ENCODE measurements at places on chromosomes 6 and 20. TPM values are rescaled to one million over a fixed set of nuclear protein-coding genes. Genes with fewer than 3 reads are reported as not detected.

The LYRM4 gene
- total RNA-seq = 35.0 TPM

DNA sequence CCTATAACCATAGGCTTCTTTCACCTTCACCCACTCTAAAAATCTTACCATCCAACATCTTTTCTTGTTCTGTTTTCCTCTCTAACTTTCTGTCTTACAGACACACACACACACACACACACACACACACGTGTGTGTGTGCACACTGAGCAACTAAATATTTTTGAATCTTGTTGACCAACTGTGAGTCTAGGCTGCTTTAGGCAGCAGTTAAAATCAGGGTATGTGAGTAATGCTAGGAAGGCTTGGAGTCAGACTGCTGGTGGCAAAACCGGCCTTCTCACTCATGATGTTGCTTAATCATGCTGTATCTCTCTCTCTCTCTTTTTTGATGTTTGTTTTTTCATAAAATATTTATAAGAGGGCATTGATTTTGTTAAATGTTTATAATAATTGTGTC, 103.1 kb upstream of the TBX18 start:
- no peak for DNase-seq

GRCh38 chr6:15653581-15653980, 9.2 kb downstream of the DTNBP1 start:
- no peak for DNase-seq

The CALHM4 gene
- total RNA-seq = not detected

- no peak for DNase-seq
Observed at GRCh38 chr6:28425944-28426541, 17.2 kb downstream of the ZSCAN23 start.

GRCh38 chr20:50366270-50367103, 143.7 kb upstream of the PTPN1 start:
- peak; percentile 59 for DNase-seq

The CABLES2 gene
- total RNA-seq = 12.9 TPM

- no peak for DNase-seq
Observed at GRCh38 chr20:48231253-48231930, 446.1 kb upstream of the SULF2 start.

The BEND6 gene
- 11.7 TPM for total RNA-seq

- DNase-seq = no peak
Observed at GRCh38 chr20:60091861-60092260, 133.6 kb downstream of the CDH26 start.

The TTBK1 gene
- total RNA-seq = not detected

- no peak for DNase-seq
Observed at GRCh38 chr6:2558098-2558680, 192.5 kb downstream of the MYLK4 start.

DNA sequence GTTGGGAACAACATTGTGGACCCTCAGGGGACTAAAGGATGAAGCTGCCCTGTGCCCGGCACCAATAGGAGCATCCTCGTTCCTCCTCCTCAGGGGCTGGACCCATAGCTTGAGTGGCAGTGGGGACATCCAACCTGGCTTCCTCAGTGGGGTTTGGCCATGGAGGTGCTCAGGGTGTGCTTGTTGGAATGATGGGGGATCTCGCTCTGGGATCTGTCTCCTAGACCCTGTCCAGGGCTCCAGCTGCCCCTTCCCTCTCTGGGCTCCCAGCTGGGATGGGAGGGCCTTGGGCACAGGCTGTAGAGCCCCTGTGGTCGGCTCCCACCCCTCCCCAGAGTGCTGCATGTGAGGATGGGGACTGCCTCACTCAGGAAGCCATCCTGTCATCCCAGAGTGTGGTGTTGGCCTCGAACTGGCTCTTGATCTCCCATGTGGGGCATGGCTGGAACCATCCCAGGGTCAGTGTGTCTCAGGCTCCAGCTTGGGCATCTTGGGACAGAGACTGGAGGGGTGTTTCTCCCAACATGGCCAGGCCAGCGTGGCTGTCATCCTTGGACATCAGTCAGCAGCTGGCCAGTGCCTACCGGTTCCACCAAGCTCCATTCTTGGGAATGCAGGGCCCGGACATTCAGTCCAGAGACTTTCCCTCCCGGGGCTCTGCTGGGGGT, 9.5 kb upstream of the MYT1 start:
- no peak for DNase-seq

The ERVFRD-1 gene
- not detected for total RNA-seq

- peak; percentile 10 for DNase-seq
Observed at GRCh38 chr20:57947421-57948179, 237.8 kb upstream of the PMEPA1 start.

DNA sequence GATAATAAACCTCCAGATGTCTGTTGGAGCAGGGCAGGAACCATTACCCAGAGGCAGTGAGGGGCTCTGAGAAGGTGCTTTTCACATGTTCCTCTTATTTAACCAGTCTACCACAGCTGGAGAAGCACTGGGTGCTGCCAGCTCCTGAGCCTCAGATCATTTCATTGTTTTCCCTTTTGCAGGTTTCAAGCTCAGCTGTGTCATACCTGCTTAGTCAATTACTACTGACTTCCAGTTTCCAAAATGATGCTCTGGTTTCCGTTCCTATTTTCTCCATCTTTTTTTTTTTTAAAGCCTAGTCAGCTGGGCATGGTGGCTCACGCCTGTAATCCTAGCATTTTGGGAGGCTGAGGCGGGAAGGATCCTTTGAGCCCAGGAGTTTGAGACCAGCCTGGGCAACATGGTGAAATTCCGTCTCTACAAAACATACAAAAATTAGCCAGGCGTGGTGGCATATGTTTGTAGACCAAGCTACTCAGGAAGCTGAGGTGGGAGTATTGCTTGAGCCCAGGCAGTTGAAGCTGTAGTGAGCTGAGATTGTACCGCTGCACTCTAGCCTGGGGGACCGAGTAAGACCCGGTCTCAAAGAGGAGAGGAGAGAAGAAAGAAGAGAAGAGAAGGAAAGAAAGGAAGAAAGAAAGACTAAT, 6.7 kb downstream of the FLOT1 start:
- no peak for DNase-seq

DNA sequence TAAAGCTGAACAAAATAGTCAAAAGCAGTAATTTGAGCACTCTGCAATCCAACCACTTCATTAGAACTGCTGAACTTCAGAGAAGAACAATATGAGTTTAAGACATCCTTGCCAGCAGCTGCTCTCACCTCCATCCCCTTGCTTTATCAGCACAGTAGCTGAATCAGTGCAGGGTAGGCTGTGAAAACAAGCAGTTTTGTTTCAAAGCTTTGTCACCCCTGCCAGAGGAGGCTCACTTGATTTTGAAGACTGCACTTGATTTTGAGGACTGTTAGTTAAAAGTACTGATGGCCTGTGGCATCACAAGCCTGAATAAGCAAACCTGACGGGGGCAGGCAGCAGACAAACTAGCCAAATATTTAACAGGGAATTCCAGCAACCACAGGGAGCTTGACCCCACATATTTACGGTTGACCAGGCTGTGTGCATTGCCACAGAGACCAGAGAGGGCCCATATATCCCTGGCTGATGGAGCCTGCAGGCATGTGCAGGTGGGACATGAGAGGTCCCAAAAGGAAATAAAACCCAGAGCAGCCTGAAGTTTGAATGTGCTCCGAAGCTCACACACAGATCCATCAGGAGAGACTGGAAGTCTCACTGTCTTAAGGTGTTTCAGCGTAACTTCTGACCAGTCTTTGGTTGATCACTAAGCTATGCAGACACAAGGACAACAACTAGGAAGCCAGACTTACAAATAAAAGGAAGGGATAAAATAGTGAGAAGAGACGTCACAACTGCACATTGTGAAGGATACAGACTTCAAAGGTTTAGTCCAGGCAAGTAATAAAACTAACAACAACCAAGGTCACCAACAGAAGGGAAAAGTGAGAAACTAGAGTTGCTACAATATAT, 97.4 kb downstream of the PDSS2 start:
- peak; percentile 46 for DNase-seq

The MROH8 gene
- total RNA-seq = 1.3 TPM

DNA sequence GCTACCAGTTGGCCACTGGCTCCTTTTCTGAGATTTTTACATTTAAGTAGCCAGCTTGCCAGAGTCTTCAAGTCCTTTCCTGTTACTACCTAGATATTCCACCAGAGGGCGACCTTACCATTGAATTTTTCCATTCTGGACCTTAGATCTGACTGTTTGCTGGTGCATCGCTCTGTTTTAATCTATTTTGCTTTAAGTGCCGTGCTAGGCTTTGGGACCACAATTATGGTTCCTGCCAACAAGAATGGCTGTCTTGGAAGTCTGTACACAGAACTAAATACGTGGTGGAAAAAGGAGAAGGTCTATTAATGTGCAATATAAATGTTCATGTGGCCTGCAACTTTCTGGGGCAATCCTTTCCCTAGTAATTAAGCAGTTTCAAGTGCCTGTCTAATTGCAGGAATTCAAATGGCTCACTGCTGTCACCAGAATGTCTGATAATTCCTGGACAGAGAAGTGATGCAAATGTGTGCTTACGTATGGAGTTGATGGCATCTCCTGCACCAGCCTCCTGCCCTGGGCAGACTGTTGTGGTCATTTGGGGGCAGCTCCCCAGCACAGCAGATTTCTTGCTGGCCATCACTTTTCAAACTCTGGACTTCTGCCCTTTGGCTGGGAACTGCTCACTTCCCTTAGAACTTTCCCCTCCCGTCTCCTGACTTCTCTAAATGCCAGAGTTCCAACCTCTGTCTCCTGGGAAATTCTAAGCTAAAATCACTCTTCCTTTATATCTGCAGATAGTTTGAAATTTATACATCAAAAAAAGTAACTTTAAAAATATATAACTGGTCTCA, 5.6 kb upstream of the HLA-DOA start:
- peak; percentile 73 for DNase-seq

The EPHA7 gene
- not detected for total RNA-seq

The MLN gene
- total RNA-seq = not detected

The ABCF1 gene
- 45.7 TPM for total RNA-seq

The TAP1 gene
- total RNA-seq = 68.3 TPM

DNA sequence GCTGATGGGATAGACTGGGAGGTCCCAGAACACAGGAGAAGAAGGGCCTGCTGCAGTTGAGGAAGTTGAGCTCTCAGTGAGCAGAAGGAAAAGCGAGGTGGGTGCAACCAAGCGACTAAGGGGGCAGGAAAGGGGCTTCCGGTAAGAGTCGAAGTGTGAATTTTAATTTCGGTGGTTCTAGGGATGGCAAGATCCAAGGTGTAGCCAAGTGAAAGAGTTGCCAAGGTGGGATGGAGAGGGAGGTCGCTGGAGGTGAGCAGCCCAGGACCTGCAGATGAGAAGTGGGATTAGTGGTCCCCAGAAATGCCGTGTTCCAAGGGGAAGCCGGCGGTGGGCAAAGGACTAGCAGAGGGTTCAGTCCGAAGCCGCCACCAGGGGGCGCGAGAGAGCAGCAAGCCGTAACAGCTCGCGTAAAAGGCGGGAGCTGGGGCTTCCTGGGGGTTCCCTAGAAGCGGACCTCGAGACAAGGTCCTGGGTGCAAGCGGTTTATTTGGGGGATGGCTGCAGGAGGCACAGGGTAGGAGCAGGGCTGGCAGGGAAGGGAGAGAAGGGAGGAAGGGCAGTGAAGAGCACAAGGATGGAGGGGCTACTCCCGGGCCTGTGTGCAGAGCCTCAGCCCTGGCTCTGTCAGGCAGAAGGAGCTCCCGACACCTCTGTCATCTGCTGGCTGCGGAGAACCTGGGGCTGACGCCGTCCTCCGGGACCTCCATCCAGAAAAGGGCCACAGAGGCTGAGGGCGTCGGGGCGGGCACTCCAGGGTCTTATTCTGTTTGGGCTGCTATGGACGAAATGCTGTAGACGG, 103.6 kb downstream of the PAX1 start:
- no peak for DNase-seq

DNA sequence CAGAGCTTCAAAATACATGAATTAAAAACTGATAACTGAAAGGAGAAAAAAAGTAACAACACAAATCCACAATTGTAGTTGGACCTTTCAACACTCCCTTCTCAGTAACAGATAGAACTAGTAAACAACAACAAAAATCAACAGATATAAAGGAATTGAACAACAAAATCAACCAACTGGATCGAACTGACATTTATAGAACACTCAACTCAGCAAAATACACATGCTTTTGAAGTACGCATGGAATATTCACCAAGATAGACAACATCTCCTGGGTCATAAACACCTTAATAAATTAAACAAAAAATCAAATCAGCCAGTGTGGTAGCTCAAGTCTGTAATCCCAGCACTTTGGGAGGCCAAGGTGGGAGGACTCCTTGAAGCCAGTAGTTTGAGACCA, 63.3 kb downstream of the ILRUN start:
- no peak for DNase-seq

GRCh38 chr6:90537027-90537426, 49.8 kb downstream of the MAP3K7 start:
- no peak for DNase-seq

The HLA-DRA gene
- total RNA-seq = not detected
